ENCODE measurements at places on chromosomes 7 and 10. TPM values are rescaled to one million over a fixed set of nuclear protein-coding genes. Genes with fewer than 3 reads are reported as not detected.
A peak's percentile ranks its signal among the peaks of the same experiment; 100 is the strongest.

GRCh38 chr7:157754416-157754790 is 417.6 kb downstream of the DNAJB6 start:
- no peak for DNase-seq

DNA sequence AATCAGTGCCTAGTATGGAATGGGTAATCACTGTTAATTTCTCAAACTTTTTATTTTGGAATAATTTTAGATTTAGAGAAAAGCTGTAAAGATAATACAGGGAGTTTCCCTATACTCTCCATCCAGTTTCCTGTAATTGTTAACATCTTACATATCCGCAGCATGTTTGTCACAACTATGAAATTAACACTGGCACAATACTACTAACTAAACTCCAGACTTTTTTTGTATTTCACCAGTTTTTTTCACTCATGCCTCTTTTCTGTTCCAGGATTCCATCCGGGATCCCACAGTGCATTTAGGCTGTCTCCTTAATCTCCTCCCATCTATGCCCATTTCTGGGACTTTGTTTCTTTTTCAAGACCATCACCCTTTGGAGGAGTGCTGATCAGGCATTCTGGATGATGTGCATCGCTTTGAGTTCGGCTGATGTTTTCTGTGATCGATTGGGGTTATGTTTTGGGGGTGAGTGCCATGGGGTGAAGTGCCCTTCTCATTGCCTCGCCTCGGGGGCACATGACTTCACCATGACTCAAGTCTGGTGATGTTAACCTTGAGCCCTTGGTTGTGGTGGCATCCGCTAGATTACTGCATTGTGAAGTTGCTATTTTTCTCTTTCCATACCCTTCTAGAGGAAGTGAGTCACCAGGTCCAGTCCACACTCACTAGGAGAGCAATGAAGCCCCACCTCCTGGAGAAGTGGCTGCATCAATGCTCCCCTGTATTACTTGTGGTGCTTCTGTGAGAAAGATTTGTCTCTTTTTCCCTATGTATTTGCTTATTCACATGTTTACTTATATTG is 43.9 kb upstream of the GRB10 start:
- DNase-seq = no peak

- DNase-seq = no peak
These were observed 333.6 kb upstream of the MAGI2 start for GRCh38 chr7:79787096-79787495.

DNA sequence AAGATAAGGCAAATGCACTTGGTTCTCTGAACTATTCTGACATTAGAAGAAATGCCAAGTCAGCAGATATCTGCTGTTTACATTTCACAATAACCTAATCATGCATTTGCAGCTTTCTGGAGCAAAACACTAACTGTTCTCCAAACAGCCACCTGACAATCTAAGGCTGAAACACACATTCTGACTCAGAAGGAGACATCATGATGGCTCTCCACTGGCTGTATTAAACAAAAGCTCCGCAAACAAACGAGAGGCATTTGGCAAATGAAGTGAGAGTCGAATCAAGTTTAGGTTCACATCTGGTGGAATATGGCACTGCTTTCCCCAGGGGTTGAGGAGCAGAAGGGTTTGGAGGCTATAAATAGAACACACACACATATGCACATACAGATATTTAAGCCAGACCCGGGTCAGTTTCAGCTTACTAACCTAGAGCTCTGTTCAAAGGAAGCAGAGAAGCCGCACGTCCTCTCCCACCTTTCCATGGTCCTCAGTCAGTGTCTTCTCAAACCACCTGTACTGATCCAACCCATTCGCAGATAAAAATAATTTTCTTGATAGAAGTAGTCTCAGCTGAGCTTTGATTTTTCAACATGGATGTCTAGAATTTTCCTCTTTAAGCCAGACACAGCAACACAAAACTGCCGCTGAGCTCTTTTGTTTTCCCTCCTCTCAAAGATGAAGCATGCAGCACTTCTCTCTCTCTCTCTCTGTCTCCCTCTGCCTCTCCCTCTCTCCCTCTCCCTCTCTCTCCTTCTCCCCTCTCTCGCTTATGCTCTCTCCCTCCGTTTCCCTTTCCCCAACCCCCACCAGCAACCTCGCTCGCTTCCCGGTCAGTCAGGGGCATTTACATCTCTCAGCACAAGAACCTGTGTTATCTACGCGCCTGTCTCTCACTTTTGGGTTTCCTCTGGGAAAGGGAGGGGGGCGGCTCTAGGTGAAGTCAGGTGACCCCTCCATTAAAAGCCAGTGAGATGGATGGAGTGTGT is 682.8 kb downstream of the MAGI2 start:
- no peak for DNase-seq

DNA sequence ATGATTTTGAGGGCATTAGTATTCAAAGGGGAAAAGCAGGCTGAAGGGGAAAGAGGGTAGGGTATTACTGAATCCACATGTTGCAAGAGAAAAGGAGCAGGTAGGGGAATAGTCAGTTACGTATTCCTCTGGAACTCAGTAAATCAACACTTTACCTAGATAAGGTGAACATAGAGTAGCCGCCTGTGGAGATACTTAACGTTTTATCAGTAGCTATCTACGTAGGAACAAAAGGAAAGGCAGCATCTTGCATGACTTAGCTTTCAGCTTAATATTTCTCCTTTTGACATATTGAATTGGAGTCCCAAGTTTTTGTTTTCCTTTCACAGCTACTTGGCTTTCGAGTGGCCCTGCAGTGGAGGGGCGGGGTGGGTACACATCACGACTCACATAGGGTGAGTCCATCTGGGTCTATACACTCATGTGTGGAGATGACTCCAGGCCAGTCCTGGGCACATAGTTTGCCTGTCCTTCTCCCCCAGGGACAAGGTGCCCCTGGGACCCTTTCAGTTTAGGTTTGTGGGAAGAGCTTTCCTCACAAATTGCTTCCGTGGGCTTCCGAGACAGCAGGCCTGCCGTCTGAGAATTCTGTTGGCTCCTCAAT is 48.1 kb downstream of the CCNY start:
- DNase-seq = no peak

DNA sequence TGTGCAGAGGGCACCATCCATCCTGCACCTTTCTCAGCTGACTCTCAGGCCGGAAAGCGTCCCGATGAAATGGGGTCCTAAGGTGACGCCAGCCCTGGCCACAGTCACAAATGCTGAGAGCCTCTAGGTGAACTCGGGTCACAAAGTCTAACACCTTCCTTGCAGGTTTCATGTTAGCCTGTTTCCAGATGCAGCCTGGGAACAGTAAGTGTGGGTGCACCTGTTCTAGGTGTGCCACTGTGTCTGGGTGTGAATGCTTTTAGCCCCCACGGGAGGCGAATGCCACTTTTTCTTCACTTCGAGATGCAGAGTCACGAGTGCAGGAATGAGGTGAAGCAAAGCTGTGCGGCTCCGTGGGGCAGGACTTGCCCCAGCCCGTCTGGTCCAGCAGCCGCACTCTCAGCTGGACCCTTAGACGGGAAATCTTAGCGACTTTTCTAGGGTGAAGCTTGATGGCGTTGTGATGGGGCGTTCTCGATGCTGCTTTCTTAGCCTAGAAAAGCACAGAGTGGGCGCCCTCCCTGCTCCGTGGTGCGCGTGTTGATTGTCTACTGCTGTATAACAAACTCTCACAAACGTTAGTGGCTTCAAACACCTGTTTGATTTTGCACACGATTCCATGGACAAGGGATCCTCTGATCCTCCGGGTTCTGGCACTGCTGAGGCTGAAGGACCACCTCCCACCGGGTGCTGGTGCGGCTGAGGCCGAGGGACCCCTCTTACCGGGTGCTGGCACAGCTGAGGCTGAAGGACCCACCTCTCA is 13.6 kb upstream of the VIPR2 start:
- DNase-seq = no peak

- DNase-seq = no peak
These were observed 81.9 kb downstream of the RAMP3 start for GRCh38 chr7:45239486-45239885.

DNA sequence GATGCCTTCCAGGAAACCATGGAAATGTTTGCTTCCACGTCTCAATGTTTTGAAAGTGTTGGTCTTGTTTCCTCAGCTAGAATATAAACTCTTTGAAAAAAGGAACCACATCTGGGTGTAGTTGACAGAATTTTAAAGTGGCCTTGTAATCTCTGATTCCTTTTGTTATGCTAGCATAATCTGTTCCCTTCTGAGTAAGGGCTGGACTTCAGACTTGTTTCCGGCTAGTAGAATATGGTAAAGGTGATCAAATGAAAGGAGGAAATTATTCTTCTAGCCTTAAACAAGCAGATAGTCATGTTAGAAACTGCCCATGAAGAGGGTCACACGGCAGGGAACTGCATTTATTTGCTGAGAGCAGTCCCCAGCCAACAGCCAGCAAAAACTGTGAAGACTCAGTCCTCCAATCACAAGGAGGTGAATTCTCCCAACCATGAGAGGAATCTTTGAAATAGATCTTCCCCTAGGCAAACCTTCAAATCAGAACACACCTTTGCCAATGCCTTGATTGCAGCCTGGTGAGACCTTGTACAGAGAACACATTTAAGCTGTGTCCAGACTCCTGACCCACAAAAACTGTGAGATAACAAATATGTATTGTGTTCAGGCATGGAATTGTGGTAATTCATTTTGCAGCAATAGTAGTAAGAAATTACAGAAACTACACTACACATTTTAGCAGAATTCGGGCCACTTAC is 316.9 kb upstream of the SP8 start:
- no peak for DNase-seq

DNA sequence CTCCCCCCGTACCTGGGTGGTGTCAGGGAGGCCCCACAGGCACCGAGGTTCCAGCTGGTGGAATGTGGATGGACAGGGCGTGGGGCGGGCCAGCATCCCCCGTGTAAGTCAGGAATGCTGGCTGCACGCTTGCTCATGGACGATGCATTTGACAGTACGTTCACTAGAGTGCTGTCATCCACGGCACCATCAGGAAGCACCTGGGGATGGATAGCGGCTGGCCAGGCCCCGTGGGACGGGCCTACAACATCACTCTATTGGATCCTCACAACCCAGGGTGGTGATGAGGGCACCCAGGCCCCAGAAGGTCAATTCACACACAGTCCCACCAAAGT is 63.6 kb downstream of the INSIG1 start:
- no peak for DNase-seq

DNA sequence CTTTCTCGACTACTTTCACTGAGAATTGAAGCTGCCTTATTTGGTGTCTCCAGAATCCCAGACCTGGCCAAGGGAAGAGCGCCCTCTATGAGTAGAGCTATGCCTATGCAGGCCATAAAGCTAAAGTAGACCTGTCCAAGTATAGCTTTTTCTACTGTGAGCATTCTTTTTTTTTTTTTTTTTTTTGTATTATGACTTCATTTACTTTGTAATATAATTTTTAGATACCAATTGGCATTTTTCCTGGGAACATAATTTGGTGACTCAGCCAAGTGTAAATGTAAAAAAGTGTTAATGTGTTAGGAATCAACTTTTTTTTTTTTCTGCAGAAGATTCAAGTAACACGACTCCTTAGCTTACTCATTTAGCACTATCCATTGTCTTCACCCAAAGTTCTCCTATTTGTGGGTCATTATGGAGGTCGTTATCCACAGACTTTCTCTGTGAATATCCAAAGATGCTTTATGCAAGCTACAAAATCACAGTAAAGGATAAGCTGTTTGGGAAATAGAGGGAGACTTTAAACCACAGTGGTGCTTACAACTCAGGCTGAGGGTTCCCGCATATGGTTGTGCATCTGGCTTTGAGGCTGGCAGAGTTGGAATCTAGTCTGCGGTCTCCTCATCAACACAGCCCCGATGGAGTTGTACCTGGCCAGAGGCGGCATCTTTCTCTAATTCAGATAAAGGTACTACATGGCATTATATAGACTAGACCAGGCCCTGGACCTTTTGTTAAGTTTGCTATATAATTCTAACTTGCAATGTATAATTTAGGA is 1040.2 kb upstream of the SORCS1 start:
- peak; percentile 58 for DNase-seq

- DNase-seq = no peak
These were observed 298.8 kb upstream of the C7orf33 start for GRCh38 chr7:148291799-148292198.

GRCh38 chr7:153682628-153683027 is 369.6 kb upstream of the DPP6 start:
- DNase-seq = peak; percentile 56

DNA sequence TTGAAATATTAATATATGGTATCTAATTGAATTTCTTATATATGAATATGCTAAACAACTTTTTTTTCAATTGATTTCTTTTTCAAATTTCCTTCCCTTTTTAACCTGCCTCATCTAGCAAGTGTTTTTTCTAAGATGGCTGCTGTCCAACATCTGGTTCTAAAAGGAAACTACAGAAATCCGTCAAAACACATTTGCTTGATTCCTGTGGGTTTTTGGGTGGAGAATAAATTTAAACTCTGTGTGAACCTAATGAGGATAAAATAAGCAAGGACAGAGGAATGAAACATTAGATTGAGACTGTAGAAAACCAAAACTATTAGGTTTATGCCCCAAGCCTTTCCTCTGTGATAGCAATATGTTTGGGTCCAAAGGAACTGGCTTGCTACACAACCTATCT is 75.5 kb upstream of the STARD3NL start:
- DNase-seq = no peak

- DNase-seq = no peak
These were observed 40.9 kb upstream of the FHIP2A start for GRCh38 chr10:114780577-114781184.

DNA sequence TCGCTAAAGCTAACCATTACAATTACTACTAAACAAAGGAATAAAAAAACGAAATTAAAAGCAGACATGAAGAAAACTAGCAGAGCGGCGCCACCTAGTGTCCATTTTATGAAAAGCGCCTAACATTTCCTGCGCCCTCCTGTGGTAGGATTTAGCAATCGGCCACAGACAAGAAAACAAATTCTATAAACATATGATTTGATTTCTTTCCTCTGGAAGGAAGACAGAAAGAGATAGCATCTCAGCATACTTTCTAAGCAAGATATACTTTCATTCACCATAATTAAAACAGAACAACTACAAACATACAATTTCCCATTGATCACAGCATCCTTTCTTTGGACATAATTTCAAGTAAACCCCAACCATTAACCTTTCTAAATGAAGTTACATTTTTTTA is 337.7 kb upstream of the NPVF start:
- DNase-seq = peak; percentile 81

- DNase-seq = no peak
These were observed 796 bp downstream of the FBXL15 start for GRCh38 chr10:102421507-102421756.

Gene BAIAP2L1
- polyA plus RNA-seq = 24.2 TPM

Gene SLC29A4
- polyA plus RNA-seq = 4.3 TPM

Gene TAS2R4
- polyA plus RNA-seq = 0.71 TPM

Gene NUB1
- polyA plus RNA-seq = 140 TPM

Gene PVRIG
- polyA plus RNA-seq = 2.6 TPM

Data from testis (tissue), 5 donors.